ENCODE measurements at places on chromosomes 11 and 22.

DNA sequence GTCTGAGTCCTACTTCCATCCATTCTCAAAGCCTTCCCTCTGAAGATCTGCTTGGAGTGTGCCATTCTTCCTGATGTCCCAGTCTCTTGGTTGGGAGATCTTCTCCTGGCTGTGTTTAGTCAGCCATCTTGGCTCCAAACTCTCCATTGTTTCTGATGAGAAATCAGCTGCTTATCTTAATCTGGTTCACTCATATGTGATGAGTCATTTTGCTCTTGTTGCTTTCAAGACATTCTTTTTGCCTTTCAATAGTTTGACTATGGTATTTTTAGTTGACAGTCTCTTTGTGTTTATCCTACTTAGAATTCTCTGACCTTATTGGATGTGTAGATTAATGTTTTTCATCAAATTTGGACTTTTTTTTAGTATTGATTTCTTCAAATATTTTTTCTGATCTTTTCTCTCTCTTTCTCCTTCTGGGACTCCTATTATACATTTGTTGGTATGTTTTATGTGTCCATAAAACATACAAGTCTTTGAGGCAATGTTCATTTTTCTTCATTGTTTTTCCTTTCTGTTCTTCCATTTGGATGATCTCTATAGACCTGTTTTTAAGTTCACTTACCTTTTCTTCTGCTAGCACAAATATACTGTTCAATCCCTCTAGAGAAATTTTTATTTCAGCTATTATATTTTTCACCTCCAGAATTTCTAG is 77.2 kb upstream of the CLPB start:
- DNase-seq: no peak

GRCh38 chr11:62482753-62483152 is 63.9 kb downstream of the AHNAK start:
- DNase-seq: no peak

GRCh38 chr11:70434813-70435278 is 36.5 kb downstream of the CTTN start:
- DNase-seq: no peak

DNA sequence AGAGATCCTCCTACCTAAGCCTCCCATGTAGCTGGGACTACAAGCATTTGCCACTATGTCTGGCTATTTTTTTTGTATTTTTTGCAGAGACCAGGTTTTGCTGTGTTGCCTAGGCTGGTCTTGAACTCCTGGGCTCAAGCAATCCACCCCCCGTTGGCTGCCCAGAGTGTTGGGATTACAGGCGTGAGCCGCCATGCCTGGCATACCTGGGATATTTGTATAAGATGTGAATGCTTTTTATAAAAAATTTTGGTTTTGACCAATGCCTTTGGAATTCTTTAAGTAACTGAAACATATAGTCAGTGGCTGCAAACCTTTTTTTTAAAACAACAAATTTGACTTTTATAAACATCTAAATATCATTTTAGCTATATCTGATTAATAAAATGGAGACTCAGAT is 42.4 kb downstream of the ADAMTS8 start:
- DNase-seq: no peak

GRCh38 chr11:113664069-113664980 is 41.8 kb downstream of the TMPRSS5 start:
- no peak for DNase-seq

DNA sequence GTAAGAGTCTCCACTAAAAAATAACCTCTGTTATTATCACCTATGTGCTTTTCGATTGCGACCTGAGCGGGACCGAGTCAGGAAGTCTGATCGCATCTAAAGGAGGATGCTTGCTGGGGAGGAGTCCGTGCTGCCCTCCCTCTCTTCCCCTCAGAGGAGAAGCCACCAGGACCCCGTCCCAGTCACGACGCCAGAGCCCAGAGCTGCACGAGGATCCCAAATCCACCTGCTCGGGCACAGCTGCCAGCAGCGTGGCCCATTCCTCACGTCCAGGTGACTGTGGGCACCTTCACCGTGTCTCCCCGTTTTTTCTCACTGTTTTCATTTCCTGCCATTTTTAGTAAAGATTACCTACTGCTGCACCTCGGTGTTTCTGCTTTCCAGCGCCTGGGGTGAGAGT is 390.3 kb downstream of the BRD1 start:
- no peak for DNase-seq

GRCh38 chr22:25153961-25154666 is 45.5 kb upstream of the CRYBB3 start:
- DNase-seq: no peak

- DNase-seq: no peak
Observed at GRCh38 chr11:1843098-1843473, 4.3 kb downstream of the TNNI2 start.

DNA sequence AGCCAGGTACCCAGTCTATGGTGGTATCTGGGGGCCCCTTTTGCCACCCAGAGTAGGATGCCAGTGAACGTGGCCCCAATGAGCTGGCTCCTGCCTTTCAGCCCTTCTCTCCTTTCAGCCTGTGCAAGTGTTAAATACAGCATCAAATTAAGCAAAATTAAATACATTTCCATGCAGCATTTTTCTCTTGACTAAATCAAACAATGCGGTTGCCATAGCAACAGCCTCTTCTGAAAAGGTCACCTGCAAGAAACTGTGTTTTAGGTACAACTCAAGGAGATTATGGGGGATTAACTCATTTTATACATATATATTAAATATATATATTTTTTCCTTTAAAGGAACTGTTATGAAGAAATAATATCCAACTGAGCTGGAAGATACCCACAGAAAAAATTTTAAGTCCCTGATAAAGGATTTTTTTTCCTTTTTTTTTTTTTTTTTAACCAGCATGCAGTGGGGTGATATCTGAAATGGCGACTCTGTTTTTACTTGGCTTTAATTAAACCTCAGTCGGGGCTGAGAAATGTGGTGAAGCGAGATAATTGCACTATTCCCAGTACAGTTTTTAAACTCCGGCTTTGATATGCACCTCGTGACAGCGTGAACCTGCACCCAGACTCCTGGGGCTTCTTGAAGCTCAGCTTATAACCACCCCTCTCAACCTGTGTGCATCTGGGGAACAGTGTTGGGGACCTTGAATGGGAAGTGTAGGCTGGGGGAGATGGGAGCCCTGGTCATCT is 115.3 kb downstream of the PKNOX2 start:
- DNase-seq: no peak

DNA sequence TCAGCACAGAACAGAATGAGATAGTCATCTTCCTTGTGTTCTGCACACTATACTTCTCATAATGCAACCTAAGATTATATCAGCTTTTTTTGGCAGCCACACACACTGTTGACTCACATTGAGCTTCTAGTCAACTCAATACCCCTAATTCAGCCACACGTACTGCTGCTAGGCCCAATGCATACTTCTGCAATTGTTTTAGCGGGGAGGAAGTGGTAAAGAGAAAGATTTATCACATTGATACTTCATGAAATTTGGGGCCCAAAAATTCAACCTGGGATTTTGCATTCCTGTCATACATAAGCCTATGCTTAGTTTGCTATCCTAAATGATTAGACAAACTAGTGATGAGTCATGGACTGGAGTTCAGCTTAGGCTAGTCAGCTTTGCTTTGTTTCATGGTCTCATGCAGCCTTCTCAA is 8.6 kb upstream of the UPB1 start:
- no peak for DNase-seq

- no peak for DNase-seq
Observed at GRCh38 chr22:34842630-34843029, 223.3 kb upstream of the ISX start.

GRCh38 chr11:76217653-76218160 is 11.4 kb upstream of the WNT11 start:
- DNase-seq: no peak

- DNase-seq: no peak
Observed at GRCh38 chr11:22162756-22163155, 30.1 kb upstream of the ANO5 start.

GRCh38 chr11:42595876-42596275 is 715.9 kb upstream of the API5 start:
- no peak for DNase-seq

DNA sequence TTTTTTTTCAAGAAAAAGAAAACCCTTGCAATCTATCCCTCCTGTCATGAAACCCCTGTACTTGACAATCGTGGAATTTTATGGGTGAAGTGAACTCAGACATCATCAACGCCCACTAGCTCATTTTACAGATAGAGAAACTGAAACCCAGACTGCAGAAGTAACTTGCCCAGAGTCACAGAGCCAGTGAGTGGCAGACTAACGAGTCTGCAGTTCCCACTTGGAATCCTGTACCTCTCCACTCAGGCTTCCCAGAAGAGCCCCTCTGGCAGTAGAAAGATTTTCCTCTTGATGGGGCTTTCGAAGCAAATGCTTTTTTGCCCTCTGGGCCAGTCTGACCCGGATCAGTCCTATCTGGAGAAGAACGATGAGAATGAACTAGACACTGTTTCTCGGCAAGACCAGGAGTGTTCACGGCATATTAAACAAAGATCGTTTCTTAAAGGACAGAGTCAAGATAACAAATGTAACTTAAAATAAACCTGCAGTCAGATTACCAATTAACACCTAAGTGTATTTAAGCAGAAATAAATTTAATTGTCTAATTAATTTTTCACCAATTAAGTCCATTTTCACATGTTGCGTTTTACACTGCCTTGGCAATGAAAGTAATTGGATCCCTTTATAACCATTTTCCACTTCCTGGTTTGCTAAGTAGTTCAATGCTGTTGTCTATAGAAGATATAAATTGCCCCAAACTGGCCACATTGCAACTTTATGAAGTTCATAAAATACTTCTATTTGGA is 61.3 kb upstream of the CREB3L1 start:
- no peak for DNase-seq

GRCh38 chr22:23418159-23418788 is 161.8 kb downstream of the IGLL1 start:
- DNase-seq: no peak

DNA sequence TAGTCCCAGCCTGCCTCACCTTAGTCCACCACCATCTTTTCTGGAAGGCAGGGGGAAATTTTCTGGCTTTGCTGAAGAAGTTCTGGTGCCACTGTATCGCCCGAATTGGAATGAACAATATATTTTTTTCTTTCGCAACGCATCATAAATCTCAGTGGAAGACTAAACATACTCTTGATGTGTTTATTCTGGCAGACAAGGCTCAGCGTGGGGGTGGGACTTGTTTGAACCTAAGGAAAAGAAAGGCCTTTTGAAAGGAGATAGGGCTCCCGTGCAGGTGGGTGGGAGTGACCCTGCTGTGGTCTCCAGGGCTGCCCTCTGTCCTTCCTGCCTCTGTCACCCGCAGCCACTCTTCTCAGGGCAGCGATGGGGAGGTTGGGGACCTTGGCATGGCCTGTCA is 42.5 kb downstream of the CD82 start:
- DNase-seq: no peak

Measured in activated CD4-positive, alpha-beta T cell treated with anti-CD3 and anti-CD28 coated beads, Interleukin-2, amount 50 U/mL, for 1 hour (primary cell).